Right ventricle myocardium inferior (tissue), 1 donor: ENCODE measurements at places on chromosomes 13 and 19. TPM values are rescaled to one million over a fixed set of nuclear protein-coding genes. Genes with fewer than 3 reads are reported as not detected.

GRCh38 chr13:56953965-56954364 is 186.8 kb upstream of the PRR20A start:
- DNase-seq = no peak

DNA sequence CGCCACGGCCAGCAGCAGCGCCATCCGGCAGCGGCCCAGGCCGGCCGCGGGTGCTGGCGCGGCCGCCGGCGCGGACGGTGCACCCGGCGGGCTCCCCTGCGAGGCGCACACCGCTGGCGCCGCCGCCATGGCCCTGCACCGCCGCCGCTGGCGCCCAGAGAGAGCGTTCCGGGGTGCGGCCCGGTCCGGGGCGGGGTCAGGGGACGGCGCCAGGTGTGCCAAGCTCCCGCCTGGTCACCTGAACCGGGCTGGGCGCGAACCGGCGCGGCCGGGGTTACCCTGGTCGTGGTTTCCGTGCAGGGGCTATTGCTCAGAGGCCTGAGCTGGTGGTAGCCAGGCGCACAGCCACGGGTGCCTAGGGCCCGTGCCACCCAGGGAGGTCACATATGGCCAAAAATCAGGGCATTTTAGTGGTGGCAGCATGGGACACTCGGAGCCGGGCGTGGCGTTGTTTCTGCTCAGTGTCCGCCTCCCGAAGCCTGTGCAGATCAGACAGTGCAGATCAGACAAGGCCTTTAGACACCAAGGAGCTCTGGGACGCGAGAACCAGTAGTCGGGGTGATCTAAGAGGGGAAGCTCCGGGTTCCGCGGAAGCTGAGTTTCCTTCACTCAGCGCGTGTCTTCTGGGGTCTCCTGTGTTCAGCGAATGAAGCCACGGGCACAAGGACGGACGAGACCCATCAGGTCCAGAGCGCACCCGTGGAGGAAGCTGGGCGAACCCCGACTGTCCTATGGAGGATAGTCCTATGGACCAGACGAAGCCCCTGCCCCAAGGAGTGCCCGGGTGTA is at the start of gene TMEM238:
TSS of gene TMEM238 (minus strand) at position 162 of the 789 bp plus-strand sequence. CDS start at position 129, 33 bp downstream.
- no peak for DNase-seq

DNA sequence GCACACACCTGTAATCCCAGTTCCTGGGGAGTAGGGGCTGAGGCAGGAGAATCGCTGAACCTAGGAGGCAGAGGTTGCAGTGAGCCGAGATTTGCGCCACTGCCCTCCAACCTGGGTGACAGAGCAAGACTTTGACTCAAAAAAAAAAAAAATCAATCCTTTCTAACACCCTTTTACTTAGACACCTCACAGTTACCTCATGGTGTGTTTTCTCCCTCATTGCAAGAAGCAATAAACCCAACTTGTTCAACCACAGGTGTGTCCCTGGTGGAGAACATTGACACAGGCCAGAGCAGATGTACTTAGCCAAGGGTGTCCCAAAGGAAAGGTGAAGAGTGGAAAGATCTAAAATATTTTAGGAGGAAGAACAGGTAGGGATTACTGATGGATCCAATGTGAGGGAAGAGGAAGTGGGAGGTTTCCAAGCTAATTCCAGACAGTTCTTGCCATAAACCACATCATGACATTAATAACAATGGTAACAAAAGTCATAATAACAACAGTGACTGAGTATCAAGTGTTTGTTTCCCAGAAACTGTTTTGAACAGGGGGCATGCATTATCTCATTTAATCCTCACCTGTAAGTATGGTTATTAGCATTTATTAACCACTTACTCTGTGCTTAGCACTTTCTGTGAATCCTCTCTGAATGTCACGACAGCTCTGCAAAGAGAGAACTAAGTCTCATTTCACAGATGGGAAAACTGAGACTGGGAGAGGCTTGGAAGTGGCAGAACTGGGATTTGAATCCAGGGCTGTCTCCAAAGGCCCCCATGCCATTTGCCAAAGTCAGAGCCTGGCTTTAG is 3.1 kb upstream of the LYPD3 start:
- no peak for DNase-seq

DNA sequence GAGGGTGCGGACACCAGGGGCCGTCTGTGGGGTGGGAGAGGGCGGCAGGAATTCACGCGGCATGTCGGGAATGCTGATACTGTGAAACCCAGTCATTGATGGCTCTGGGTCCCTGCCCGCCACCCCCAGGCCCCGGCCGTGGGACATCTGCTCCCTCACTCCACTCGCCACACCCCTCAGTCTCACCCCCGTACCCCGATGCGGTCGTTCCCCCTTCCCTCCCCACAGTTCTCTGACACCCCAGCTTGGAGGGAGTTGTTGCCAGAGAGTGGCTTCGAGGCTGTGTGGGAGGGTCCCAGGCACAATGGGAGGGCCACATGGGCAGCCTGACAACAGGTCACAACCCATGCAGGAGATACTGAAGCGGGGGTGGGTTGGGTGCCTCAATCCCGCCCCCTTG is 1.8 kb downstream of the MAG start:
- peak; percentile 14 for DNase-seq

DNA sequence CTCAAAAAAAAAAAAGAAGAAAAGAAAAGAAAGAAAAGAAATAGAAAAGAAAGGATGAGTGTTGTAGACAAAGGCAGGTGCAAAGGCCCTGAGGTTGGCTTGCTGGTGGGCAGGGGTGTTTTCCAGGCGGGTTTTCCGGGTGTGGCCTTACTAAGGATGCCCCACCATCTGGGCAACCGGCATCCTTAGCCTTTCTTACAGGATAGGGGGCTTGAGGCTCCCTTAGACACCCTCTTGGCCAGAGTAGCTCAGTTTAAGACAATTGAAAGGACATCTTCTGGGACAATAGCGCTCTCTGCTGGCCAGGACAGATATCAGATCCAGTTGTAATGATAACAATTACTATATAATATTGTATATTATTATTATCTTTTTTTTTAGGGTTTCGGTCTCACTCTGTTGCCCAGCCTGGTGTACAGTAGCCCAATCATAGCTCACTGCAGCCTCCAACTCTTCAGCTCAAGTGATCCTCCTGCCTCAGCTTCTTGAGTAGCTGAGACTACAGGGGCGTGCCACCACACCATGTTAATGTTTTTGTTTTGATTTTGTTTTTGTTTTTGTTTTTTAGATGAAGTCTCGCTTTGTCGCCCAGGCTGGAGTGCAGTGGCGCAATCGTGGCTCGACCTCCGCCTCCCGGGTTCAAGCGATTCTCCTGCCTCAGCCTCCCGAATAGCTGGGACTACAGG is 1.4 kb upstream of the QTRT1 start:
- peak; percentile 23 for DNase-seq

- no peak for DNase-seq
Measured at GRCh38 chr19:40646743-40647254, 43.7 kb downstream of the NUMBL start.

GRCh38 chr19:50059045-50059444 is 33.2 kb downstream of the ZNF473 start:
- DNase-seq = no peak

- no peak for DNase-seq
Measured at GRCh38 chr19:3133793-3134116, 2.1 kb upstream of the GNA15 start.

DNA sequence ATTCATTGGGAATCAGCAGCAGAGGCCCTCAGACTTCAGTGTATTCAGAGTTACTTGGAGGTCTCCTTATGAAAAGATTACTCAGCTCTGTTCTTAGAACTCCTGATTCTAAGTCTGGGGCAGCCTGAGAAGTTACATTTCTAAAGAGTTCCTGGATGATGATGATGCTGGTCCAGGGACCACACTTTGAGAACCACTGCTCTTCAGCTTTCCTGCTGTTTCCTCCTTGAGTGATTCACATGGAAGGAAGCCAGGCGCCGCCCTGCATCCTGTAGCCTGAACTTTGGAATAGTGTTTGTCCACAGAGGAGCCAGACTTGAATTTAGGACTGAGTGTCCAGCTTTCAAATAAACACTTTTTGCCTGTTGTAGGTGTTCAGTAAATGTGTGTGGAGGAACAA is 2.9 kb downstream of the CEBPG start:
- peak; percentile 88 for DNase-seq

- DNase-seq = no peak
Measured at GRCh38 chr19:7851623-7852500, 21.8 kb downstream of the EVI5L start.

DNA sequence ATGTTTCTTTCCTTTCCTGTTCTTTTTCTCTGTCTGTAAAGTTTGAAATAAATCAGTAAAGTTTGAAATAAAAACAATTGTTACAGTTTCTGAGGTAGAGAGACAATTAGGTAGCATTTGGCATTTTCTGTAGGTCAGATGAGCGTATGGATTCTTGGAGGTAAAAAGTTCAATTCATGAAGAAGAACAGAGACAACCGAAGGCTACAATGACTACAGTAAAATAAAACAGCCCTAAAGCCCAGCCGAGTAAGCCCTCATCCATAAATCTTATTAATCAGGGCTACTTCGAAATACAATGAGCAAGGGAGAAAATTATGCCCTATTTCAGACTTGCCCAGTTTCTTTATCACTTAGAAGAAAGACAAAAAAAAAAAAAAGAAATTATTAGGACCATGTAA is 941.9 kb upstream of the SLC10A2 start:
- DNase-seq = no peak

- no peak for DNase-seq
Measured at GRCh38 chr19:3178973-3179738, 587 bp downstream of the S1PR4 start.

DNA sequence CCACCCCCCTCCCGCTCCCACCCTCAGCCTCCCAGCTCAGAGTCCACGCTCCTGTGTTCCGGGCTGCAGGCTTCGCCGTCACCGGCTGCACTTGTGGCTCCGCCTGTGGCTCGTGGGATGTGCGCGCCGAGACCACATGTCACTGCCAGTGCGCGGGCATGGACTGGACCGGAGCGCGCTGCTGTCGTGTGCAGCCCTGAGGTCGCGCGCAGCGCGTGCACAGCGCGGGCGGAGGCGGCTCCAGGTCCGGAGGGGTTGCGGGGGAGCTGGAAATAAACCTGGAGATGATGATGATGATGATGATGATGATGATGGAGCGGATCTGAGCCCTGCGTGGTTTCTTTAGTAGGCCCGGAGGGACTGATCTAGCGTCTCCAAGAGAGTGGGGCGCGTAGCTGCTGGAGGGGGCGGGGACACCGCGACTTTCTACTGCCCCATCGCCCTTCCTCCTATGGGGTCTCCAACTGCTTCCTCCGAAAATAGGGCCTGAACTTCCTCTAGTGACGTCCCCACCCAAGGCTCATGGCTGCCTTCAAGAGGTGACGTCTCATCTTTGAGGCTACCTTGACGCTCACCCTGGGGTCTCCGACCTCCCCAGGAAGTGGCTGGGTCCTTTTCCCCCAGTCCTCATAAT is 1.4 kb downstream of the RETN start:
- peak; percentile 78 for DNase-seq

GRCh38 chr13:97333983-97334382 is 100.0 kb upstream of the RAP2A start:
- DNase-seq = no peak

IQCN gene
- 0.43 TPM for total RNA-seq

UBE2L5 gene
- not detected for total RNA-seq

TLE6 gene
- 1.1 TPM for total RNA-seq
